ENCODE measurements at places on chromosomes 16 and 17. TPM values are rescaled to one million over a fixed set of nuclear protein-coding genes. Genes with fewer than 3 reads are reported as not detected.

Gene KRTAP1-5
- total RNA-seq, result not detected

Gene PRDM7
- total RNA-seq, result not detected

Gene KCNH4
- total RNA-seq, result 0.31 TPM

Gene KRTAP3-1
- total RNA-seq, result not detected

Gene TMEM88
- 11.2 TPM for total RNA-seq

Gene MSLN
- total RNA-seq, result 98.8 TPM

Gene DOK4
- total RNA-seq, result 45.9 TPM

Gene FHOD1
- 129 TPM for total RNA-seq

All from lung (tissue), 17 donors.